Pulmonary artery endothelial cell (primary cell): ENCODE measurements at places on chromosomes 13 and 19. TPM values are rescaled to one million over a fixed set of nuclear protein-coding genes. Genes with fewer than 3 reads are reported as not detected.

MPND gene
- total RNA-seq, result 9.6 and 10.7 TPM in 2 replicates

DNA sequence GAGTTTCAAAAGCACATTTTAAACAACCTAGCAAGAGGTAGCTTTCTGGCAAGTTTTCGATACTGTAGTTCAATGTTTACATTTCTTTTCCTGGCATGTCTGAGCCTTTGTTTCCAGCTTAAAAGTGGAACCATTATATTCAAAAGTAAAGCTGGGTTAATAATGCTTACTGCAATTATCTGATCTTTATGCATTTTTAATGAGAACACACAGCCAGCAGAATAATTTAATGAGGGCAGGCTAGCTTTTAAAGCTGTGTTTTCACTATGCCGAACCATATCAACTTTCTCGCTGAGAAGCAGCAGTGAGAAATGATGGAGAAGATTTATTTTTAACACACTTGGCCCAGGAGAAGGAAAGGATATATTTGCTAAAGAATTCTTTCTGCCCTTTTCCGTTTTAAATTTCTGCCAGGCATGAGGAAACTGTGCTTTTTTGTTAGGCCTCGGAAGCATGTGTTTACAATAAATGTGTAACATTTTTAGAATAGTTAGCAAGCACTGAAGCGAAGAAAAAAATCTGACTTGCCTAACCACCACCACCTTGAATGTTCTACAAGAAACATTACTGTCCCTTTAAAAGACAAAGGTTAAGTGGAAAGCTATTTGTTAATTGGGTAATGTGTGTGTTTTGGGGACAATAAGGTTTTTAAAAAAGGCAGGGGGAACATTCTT, 1.0 kb downstream of the MBNL2 start:
- DNase-seq, result no peak

DNA sequence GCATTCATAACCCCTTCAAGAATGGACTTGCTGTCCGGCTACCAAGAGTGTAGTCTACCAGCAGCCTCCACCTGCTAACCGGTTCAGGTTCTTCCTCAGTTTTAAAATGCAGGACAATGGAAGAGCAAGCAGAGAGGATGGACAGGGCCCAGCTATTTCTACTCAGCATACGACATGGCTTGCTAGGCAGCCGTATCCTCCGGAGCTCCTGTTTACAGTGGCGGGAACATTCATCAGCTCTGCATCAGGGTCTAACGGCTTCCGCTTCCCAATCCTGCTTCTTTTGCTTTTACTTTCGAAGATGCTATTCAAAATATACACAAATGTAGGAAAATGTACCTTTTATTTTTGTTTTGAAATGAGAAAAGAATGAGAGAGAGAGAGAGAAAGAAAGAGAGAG, 118.5 kb downstream of the TRPC4 start:
- no peak for DNase-seq

GRCh38 chr19:53969366-53969765, 6.6 kb downstream of the CACNG8 start:
- DNase-seq, result no peak

NLRP7 gene
- not detected in 2 replicates for total RNA-seq

- no peak for DNase-seq
Measured at GRCh38 chr13:51761643-51762350, 42.2 kb downstream of the DHRS12 start.

- DNase-seq, result no peak
Measured at GRCh38 chr19:16801600-16802013, 27.6 kb upstream of the SIN3B start.

DNA sequence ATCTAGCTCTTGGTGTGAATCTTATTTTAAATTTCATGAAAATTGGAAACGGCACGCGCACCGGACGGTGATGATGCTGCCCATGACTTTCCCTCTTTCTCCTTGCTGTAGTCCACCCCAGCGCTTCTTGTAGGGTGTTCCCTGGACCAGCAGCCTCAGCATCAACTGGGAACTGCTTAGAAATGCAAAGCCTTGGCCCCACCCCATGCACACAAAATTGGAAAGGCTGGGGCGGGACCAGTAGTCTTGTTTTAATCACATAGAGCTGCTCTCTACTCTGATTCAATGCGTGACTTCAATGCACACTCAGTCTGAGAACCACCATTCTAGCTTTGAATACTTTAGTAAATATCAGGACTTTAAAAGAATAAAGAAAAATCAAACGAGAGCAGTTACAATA, 427.1 kb downstream of the EFNB2 start:
- DNase-seq, result no peak

DNA sequence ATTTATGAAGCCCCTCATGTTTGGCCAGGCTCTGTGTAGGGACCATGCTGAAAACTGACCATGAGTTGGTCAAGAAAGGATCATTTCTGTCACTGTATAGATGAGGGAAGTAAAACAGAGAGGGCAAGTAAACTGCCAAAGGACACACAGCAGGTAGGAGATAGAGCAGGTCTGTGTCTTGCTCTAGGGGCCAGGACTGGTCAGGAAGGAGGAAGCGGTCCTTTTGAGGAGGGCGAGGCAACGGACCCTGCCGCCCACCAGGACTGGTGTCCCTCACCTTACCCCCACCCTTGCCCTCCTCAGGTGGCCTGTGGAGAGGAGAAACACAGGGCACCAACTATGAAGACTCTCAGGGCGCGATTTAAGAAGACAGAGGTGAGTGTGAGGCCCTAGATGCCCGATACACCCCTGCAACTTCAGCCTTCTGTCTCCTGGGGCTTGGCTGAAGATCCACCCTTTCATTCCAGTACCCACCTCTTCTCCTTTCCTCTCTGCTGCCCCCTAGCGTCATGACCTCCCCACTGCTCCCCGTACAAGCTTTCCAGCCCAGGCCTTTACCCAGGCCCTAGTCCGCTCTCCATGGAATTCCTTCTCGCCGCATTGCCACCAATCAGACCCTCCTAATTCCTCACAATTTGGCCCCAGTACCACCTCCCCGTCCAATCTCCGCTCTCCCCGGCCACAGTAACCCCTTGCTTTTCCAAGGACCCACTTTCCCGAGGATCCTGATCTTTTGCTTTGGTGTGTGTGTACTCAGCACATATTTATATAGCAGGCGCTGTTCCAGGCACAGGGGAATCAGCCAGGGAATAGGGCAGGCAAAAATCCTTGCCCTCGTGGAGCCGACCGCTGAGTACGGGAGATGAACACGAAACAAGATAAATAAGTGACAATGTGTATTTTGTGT, 3.9 kb downstream of the ANKRD24 start:
- DNase-seq, result no peak

- no peak for DNase-seq
Measured at GRCh38 chr13:51731759-51732158, 72.2 kb downstream of the DHRS12 start.

DNA sequence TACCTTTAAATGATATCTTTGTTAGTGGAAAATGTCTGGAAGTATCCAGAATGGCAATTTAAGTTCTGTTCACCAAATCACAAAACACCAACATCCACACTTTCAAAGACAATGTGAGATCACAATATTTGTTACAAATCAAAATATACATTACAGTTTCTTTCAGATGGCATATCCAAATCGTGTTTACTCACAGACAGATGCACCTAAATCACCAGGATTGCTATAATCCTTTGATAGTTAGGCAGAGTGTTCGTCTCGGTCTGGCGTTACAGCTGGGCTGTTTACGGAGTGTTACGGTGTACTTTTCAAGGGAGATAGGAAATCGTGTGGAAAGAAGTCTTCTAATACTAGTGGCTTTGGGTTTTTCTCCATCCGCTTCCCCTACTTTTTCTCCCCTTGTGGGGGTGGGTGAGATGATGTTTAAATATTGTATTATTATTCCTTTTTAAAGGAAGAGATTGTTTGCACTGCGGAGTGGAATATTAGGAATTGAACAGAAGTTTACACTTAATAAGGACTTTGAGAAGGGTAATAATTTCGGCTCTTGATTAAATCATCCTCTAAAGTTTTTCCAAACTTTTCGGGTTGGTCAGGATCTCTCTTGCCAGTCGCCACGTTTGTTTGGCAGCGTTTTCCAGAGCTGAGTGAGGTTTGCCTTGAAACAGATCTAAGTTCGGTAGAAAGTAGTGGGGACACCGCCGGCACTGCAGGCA, 1.8 kb downstream of the MAB21L1 start:
- DNase-seq, result no peak

LYPD5 gene
- total RNA-seq, result 0.39 and 0.53 TPM in 2 replicates

SIAH3 gene
- total RNA-seq, result not detected in 2 replicates

DNA sequence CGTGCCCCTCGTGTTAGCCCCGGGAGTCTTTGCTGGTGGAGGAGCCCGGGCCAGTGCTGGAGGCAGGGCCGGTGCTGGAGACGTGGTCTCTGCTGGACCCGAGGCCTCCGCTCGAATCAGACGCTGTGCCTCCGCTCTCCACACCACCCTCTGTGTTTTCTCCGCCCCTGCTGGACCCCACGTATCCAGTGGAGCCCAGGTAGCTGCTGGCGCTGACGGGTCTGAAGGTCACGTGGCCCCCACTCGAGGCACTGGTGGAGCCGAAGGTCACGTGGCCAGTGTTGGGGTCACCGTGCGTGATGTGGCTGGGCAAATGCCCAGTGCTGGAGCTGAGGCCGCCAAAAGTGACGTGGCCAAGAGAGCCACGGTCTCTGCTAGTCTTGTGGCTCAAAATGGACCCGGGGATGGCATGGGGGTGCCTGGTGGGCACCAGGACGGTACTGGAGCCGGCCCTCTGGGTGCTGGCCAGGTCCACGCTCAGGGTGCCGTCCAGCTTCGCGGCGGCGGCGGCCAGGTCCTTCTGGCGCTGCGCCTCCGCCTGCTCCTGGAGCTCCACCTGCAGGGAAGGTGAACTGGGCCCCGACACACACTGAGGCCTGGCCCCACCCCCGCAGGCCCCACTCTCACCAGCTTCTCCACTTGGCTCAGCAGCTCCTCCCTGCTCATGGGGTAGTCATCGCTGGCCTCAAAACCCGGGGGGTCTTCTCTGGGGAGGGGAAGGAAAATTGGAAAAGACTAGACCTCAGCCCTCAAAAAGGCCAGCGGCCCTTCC, 27.3 kb downstream of the ZNF114 start:
- no peak for DNase-seq

DNA sequence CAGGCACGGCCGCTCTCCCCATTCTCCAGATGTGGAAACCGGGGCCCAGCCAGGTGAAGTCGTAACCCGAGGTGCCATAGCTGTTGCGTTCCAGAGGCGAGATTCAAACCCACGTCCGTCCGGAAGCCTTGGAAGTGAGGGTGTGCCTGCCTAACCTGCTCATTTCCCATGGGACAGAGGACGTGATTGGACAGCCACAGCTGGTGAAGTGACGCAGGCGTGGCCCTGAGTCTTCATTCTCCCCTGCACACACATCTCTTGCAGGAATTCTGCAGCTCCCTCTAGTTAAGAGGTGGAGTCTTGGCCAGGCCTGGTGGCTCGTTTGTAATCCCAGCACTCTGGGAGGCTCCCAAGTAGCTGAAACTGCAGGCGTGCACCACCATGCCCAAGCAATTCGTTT, 16.8 kb downstream of the MEIS3 start:
- no peak for DNase-seq

GRCh38 chr13:38514575-38514974, 164.9 kb downstream of the UFM1 start:
- DNase-seq, result no peak

- no peak for DNase-seq
Measured at GRCh38 chr19:4586691-4587090, 27.2 kb upstream of the SEMA6B start.

GRCh38 chr13:46934749-46935148, 37.9 kb upstream of the HTR2A start:
- no peak for DNase-seq

DNA sequence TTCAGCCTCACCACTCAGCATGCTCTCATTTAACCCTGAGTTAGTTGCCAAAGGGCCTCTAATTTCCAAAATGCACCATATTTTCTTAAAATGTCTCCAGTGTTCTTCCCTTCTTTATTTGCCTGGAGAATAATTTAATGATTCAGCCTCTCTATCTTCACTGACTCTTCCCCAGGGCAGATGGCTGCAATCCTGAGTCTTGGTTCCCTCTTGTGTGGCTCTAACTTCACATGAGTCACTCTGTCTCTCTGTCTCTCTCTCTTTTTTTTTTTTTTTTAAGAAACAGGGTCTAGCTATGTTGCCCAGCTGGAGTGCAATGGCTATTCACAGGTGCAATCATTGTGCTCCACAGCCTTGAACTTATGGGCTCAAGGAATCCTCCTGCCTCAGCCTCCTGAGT, 251.4 kb downstream of the VWA8 start:
- no peak for DNase-seq

NRTN gene
- 0.13 and 0.25 TPM in 2 replicates for total RNA-seq

DNA sequence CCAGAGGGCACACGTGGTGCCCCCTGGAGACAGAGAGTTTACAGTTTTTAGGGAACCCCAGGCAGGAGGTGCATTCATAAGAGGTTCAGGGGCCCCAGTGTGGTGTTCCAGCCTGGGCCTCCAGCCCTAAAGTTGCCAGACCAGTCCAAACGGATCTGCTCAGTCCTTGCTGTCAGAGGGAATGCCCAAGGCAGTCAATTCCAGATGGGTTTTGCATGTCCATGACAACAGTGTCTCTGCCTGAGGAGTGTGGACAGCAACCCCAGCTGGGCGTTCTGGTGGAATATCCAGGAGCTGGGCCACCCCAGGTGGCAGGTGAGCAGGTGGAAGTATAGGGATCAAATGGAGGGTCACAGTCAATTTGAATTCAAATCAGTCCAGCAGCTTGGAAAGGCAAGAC, 25.3 kb downstream of the FBXO27 start:
- DNase-seq, result no peak

GRCh38 chr19:45975306-45976070, 1.8 kb upstream of the NOVA2 start:
- DNase-seq, result no peak

- no peak for DNase-seq
Measured at GRCh38 chr13:98879127-98879520, 98.7 kb downstream of the DOCK9 start.

DNA sequence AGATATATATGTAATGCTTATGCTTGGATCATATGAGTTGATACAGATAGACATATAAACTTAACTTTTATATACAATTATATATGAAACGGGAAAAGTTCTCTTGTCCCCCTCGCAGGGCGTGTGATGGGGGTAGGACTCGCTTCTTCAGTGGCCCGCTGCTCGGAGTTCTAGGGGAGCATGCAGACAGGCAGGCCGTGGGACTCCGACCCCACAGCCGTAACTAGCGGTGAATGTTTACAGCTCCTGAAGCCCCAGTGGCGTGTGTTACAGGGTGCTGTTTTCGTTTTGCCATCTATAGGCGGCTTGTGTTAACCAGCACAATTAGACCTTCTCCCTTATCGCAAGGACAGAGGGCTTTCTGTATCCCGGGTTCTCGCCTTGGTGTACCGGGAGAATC, 1899.8 kb downstream of the PCDH9 start:
- DNase-seq, result no peak

PRODH2 gene
- not detected in 2 replicates for total RNA-seq

DNA sequence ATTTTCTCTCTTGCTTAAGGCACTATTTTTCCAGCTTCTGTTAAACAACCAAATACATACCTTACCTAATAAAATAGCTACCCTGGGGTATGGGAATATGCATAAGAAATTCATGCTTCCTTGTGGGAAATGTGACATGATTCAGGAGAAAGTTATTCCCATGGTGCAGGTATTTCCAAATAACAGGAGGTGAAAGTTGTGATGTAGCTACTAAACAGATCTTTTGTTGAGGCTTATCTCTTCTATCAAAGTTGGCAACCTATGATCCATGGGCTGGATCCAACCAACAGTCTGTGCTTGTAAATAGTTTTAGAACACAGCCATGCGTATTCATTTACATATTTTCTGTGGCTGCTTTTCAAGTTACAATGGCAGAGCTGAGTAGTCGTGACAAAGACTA, 177.8 kb upstream of the NBEA start:
- no peak for DNase-seq
